ENCODE measurements at places on chromosomes 12 and 14.

- no peak for DNase-seq
These were observed 835 bp downstream of the MYL6 start for GRCh38 chr12:56158926-56159461.

- no peak for DNase-seq
These were observed 15.2 kb downstream of the SERPINA12 start for GRCh38 chr14:94494085-94494484.

DNA sequence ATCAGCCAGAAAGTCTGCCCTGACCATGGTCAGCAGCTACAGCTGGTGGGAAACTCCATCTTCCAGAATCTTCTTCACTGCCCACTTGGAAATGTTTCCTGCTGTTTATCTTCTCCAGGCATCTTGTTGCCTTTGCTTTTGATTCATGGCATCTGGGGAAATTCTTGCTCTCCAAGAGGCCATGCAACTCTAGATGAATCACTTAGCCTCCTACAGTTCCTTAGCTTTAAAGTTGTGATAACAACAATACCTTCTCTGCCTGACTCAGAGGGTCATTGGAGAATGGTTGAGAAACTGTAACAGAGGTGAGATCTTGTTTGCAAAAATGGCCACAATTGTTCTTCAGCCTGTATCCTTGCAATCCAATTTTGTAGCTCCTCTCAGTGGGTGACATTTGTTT is 121.0 kb upstream of the VRK1 start:
- DNase-seq: no peak

GRCh38 chr12:3810540-3810939 is 57.6 kb upstream of the CRACR2A start:
- DNase-seq: no peak

DNA sequence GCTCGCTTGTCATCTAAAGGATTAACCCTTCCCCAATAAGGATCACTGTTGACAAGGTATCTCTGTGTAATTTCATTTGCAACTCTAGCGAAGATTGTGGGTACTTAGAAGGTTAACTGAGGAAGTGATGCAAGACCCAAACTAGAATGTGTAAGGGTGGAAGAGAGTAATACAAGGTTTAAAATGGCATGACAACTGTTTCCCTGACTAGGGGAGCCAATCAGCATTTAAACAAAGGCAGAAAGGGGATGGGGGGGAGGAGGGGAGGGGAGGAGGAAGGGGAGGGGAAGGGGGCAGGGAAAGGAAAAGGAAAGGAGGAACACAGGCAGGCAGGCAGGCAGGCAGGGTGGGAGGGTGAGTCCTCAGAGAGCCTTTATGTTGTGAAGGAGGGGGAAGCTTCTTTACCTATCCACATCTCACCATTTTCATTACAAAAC is 31.1 kb downstream of the NRDE2 start:
- DNase-seq: no peak

- DNase-seq: no peak
These were observed 126.1 kb upstream of the MAX start for GRCh38 chr14:65228436-65228835.

- DNase-seq: no peak
These were observed 185.2 kb downstream of the AEBP2 start for GRCh38 chr12:19624491-19624890.

- DNase-seq: no peak
These were observed 229.4 kb downstream of the CHST11 start for GRCh38 chr12:104686196-104686595.

GRCh38 chr12:116604178-116604895 is 45.2 kb downstream of the MAP1LC3B2 start:
- no peak for DNase-seq
